Stimulated activated CD4-positive, alpha-beta T cell treated with anti-CD3 and anti-CD28 coated beads, Interleukin-2, amount 100 ng/mL, for 4 hours (primary cell): ENCODE measurements at places on chromosomes 1 and 21.

GRCh38 chr1:171953835-171954234, 112.5 kb downstream of the DNM3 start:
- DNase-seq: no peak

- DNase-seq: no peak
Measured at GRCh38 chr1:53959664-53960250, 13.6 kb downstream of the LRRC42 start.

GRCh38 chr1:201742955-201743805, 85.8 kb upstream of the IPO9 start:
- no peak for DNase-seq

GRCh38 chr1:216215169-216215568, 208.1 kb downstream of the USH2A start:
- DNase-seq: no peak

DNA sequence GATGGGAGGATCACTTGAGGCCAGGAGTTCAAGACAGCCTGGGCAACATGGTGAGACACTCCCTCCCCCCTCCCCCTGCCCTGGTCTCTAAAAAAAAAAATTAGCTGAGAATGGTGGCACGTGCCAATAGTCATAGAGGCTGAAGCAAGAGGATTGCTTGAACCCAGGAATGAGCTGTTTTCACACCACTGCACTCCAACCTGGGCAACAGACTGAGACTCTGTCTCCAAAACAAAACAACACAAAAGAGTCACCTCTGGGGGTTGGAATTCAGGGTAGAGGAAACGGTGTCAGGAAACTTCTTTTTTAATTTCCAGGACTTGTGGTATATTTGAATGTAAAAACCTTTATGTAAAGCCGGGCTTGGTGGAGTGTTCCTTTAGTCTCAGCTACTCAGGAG, 43.2 kb downstream of the RHOU start:
- no peak for DNase-seq
